ENCODE measurements at places on chromosomes 5 and 9. TPM values are rescaled to one million over a fixed set of nuclear protein-coding genes. Genes with fewer than 3 reads are reported as not detected.

DNA sequence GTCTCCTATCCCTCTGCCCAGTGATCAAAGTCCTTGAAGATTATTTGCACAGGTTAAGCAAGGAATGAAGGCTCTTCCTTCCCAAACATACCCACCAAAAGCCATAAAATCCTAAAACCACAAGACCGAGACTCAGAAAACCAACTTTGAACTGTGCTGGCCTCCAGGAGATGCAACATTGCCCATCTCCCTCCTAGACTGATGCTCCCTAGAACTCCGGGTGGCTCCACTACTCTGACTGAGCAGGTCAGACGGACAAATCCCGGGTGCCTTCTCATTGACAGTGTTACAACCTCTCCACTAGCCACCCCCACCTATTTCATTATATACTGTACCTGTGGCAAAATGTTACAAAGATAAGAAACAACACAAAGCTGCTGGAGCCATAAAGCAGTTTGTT, 110.1 kb downstream of the FANCC start:
- DNase-seq = no peak

The PPP3R2 gene
- total RNA-seq = not detected

DNA sequence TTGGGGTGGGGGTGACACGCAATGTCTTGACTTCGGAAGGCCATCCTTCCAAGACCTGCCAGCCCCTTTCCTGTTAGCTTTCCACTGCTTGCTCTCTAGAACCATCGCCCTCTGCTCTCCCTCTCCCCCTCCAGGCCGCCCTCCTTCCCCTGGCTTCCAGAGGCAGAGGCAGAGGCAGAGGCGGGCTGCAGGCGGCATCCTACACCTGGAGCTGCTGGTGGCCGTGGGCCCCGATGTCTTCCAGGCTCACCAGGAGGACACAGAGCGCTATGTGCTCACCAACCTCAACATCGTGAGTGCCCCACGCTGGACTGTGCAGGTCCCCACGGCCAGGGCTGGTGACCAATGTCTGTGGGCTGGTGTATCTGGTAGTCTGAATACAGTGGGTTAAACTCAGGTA, 2.0 kb downstream of the ADAMTS13 start:
- no peak for DNase-seq

- no peak for DNase-seq
Observed at GRCh38 chr5:124088289-124089032, 576.5 kb downstream of the CSNK1G3 start.

DNA sequence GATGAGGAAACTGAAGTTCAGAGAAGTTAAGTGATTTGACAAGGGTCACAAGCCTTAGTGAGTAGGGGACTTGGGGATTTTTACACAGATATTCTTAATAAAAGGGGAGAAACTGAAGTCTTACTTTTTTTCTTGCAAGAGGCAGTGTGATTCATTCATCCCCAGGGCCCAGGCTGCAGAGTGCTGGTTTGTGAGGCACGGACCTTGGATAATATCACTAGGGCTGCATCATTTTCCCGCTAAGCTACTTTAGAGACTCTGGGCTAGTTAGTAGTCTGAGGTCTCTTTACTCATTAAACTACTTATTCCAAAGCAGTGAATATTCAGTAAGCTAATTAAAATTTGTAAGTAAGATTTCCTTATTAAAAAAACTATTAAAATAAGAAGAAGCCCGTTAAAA, 195.0 kb downstream of the PBX3 start:
- peak; percentile 41 for DNase-seq

The PPP6C gene
- 12.7 TPM for total RNA-seq

The ACSL6 gene
- 0.26 TPM for total RNA-seq

GRCh38 chr5:133698646-133699526, 86.5 kb upstream of the FSTL4 start:
- no peak for DNase-seq

DNA sequence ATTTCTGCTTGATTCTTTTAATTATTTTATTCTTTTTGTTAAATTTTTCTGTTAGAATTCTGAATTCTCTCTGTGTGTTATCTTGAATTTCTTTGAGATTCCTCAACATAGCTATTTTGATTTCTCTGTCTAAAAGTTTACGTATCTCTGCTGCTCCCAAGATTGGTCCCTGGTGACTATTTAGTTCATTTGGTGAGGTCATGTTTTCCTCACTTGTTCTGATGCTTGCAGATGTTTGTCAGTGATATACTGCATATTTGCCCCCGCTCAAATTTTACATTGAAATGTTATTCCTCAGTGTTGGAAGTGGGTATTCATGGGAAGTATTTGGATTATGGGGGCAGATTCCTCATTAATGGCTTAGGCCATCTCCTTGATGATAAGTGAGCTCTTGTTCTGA, 105.3 kb downstream of the PRDM9 start:
- DNase-seq = no peak

GRCh38 chr9:94700445-94700844, 26.1 kb upstream of the AOPEP start:
- DNase-seq = no peak

DNA sequence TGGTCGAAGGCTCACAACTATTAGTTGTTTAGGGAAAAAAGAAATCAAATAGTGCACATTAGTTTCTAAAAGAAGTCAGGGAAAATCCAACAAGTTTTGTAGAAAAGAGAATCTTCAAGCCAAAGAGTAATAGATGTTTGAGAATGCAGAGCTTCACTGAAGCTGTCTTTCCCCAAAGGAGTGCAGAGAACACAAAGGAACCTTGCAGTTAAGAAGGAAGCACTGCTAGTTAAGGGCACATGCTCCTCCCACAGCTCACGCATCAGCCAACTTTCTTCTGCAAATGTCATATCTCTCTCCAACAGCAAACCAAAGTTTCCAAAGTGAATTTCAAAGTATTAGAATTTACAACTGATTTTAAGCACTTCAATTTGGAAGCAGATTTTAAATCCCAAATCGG, 116.4 kb upstream of the FST start:
- DNase-seq = peak; percentile 16

The PRSS3 gene
- 0.26 TPM for total RNA-seq

The TTLL11 gene
- 4.8 TPM for total RNA-seq

The LCP2 gene
- total RNA-seq = not detected

- no peak for DNase-seq
Observed at GRCh38 chr5:7473668-7474215, 77.8 kb downstream of the ADCY2 start.

The PCDHGB2 gene
- total RNA-seq = 4.6 TPM

The TMEM215 gene
- total RNA-seq = not detected

The SAXO1 gene
- total RNA-seq = 0.17 TPM

All from fibroblast of lung (primary cell).